ENCODE measurements at places on chromosomes 16 and 17.

- DNase-seq, result peak; percentile 62
These were observed 25.0 kb downstream of the HOXB1 start for GRCh38 chr17:48505788-48506187.

- DNase-seq, result no peak
These were observed 23.4 kb upstream of the PHKG2 start for GRCh38 chr16:30724641-30725417.

- no peak for DNase-seq
These were observed 28.6 kb downstream of the CLEC16A start for GRCh38 chr16:10972819-10973464.

- DNase-seq, result no peak
These were observed 29.6 kb downstream of the COG4 start for GRCh38 chr16:70493802-70494201.

DNA sequence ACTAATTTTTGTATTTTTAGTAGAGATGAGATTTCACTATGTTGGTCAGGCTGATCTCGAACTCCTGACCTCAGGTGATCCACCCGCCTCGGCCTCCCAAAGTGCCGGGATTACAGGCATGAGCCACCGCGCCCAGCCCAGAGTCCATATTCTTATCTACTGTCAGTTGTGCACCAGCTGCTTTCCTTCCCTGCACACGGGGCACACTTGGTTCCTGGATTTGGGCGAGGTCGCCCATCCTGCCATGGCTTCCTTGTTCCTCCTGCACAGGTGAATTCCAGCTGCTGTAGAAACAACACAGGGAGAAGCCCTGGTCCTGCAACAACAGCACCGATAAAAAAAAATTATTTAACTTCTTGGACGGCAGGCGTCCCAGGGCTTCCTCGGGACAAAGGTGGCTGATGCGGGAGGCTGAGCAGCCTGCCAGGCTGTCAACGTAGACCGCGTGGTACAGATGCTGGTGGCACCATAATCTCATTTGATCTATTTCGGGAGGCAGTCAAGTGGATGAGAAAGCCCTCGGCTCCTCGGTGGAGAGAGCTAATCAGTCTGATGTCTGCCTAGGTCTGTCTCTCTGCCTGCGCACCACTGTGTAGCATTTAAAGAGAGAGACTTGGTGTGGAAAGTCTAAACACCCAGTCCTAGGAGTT is 19.1 kb downstream of the RGS9 start:
- no peak for DNase-seq

GRCh38 chr17:69567130-69567529 is 152.6 kb downstream of the MAP2K6 start:
- no peak for DNase-seq

GRCh38 chr16:78002915-78003538 is 19.3 kb upstream of the CLEC3A start:
- peak; percentile 83 for DNase-seq

DNA sequence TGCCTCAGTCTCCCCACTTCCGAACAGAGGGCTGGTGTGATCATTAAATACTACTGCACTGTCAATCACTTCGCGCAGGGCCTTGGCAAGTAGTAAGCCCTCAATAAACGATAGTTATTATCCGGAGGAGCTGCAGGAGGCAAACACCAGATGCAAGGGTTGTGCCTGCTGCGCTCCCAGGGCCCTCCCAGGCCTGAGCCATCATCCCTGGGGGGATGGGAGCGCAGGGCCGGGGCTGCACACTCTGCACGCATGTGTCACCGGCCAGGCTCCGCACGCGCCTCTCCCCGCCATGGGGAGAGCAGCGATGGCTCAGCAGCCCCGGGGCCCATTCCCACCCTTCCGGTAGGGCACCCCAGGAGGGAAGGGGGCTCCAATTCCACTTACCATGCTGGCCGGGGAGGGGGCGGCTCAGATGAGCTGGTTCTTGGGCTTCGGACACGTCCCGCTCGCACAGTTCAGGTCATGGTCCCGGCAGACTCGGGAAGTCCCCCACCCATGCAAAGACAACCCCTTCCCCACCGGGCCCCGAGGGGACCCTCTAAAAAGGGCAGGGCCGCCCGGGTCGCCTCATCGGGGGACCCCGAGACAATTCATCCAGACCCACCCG is 681 bp downstream of the XPO6 start:
- peak; percentile 69 for DNase-seq

- DNase-seq, result no peak
These were observed 351.7 kb downstream of the FOXL1 start for GRCh38 chr16:86930001-86930400.

GRCh38 chr17:42456223-42457106 is 2.2 kb upstream of the ATP6V0A1 start:
- DNase-seq, result no peak

- no peak for DNase-seq
These were observed 27.8 kb downstream of the BAHCC1 start for GRCh38 chr17:81422776-81423697.

GRCh38 chr17:56172517-56172982 is 19.3 kb downstream of the ANKFN1 start:
- DNase-seq, result no peak

DNA sequence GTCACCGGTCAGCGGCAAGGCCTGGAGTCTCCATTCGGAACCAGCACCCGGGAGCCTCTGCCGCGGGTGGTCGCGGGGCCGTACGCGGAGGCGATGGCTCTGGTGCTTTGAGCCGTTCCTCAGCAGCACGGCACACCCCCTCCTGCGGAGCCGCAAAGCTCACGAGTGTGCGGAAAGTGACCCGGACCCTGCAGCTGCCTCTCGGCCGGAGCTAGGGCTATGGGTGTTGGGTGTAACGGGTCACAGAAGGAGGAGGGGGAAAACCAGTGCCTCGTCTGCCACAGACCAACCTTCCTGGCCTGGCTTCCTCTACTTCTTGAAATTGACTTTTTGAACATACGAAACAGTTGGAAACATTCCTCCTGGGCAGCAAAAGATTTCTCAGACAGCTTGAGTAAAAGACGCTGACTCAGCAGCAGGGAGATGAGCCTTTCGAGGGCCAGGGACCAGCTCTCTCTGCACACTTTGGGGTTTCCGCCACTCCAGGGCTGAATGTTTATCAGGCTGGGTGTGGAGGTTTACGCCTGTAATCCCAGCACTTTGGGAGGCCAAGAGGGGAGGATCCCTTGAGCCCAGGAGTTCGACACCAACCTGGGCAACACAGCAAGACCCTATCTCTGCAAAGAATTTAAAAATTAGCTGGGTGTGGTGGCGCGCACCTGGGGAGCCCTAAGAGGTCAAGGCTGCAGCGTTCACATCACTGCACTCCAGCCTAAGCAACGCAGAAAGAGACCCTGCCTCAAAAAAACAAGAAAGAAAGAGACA is 26.4 kb upstream of the PITPNA start:
- no peak for DNase-seq

DNA sequence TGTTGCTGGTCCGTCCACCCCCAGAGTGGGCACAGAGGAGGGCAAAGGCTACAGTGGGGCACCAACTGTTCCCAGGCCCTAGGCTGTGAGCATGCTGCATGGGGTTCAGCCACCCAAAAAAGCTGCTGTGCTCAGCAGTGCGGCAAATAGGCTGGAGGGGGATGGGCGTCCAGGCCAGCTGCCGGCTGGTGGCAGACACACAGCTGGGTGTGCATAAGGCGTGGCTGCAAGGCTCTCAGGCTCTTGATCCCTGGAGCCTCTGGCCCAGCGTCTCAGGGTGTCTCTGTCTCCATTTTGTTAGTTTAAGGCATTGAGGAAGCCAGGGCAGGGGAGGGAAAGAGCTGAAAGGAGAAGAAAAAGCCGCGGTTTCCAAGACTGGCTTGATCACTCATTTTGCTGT is 8.8 kb downstream of the RPL19 start:
- no peak for DNase-seq

- DNase-seq, result no peak
These were observed 43.1 kb downstream of the PIK3R5 start for GRCh38 chr17:8922451-8922850.

- no peak for DNase-seq
These were observed 103.8 kb downstream of the ANKFN1 start for GRCh38 chr17:56257075-56257474.

GRCh38 chr17:62892870-62893338 is 73.1 kb upstream of the TANC2 start:
- DNase-seq, result no peak

GRCh38 chr17:37025847-37026530 is 77.2 kb downstream of the AATF start:
- peak; percentile 19 for DNase-seq

DNA sequence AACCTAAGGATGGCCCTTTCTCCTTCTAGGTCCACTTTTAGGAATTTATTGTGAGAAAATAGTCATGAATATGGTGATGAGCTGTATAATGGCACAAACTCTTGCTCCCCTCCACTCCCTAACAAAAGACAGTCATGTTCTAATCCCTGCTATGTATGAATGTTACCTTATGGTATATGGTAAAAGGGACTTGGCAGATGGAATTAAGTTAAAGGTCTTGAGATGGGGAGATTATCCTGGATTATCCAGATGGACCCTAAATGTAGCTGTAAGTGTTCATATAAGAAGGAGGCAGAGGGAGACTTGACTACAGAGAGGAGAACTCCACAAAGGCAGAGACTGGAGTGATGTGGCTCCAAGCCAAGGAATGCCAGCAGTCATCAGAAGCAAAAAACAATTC is 296.1 kb downstream of the SOX9 start:
- no peak for DNase-seq

DNA sequence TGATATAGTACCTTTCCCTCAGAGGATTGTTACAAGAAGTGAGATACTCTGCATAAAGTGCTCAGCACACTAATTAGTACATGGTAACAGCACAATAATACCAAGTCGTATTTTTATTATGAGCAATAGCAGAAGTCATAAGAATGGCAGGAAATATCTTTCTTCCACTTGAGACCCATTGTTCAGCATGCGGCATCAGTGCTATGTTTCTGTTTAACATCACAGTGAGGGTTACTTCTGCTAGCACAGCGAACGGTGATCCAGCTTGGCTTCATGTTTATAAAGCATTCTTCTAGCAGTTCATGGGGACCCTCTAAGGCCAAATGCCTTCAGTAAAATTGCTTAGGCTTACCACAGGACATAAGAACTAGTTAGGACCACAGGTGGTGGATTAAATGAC is 83.1 kb downstream of the MYO1D start:
- DNase-seq, result no peak

- peak; percentile 95 for DNase-seq
These were observed 13.5 kb downstream of the SPATA32 start for GRCh38 chr17:45248132-45248957.

GRCh38 chr16:73614131-73614530 is 566.2 kb upstream of the ZFHX3 start:
- no peak for DNase-seq

- no peak for DNase-seq
These were observed 3.8 kb downstream of the UBE2O start for GRCh38 chr17:76449126-76449525.

GRCh38 chr17:903691-904481 is 75.7 kb downstream of the NXN start:
- no peak for DNase-seq

DNA sequence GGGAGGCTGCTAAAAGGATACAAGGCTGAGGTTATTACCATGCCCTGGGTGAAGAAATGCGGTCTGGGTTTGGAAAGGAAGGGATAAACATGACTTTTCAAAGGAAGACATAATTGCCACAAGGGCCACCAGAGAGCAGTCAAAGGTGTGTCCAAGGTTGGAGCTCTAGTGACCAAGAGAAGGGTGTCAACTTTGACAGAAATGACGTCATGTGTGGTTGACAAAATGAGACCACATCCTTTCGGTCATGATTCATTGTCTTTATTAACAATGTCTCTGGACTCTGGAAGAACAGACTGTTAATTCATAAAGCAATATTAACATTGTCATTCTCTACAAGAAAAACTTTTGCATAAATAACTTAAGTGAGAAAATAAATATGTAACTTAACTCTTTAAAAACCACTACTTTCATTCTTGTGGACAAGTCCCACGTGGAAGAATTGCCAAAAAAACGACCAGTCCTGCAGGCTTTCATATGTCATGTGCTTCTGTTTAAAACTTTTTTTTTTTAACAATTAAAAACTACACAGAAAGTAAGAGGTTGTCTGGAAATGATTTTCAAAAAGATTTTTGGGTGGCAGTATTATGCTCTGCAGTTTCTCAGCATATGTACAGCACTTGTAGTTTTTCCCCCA is 5.0 kb downstream of the SOST start:
- DNase-seq, result no peak

- no peak for DNase-seq
These were observed 9.5 kb downstream of the RNF213 start for GRCh38 chr17:80270104-80270503.

- DNase-seq, result no peak
These were observed 53.6 kb downstream of the TEX2 start for GRCh38 chr17:64209356-64209941.

DNA sequence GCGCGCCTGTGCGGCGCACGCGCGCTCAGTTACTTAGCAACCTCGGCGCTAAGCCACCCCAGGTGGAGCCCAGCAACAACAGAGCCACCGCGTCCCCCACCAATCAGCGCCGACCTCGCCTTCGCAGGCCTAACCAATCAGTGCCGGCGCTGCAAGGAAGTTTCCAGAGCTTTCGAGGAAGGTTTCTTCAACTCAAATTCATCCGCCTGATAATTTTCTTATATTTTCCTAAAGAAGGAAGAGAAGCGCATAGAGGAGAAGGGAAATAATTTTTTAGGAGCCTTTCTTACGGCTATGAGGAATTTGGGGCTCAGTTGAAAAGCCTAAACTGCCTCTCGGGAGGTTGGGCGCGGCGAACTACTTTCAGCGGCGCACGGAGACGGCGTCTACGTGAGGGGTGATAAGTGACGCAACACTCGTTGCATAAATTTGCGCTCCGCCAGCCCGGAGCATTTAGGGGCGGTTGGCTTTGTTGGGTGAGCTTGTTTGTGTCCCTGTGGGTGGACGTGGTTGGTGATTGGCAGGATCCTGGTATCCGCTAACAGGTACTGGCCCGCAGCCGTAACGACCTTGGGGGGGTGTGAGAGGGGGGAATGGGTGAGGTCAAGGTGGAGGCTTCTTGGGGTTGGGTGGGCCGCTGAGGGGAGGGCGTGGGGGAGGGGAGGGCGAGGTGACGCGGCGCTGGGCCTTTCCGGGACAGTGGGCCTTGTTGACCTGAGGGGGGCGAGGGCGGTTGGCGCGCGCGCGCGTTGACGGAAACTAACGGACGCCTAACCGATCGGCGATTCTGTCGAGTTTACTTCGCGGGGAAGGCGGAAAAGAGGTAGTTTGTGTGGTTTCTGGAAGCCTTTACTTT is at the start of gene UBB:
TSS of gene UBB (plus strand) at position 452 of the 856 bp plus-strand sequence. CDS start 817 bp downstream, outside the sequence.
- DNase-seq, result peak; percentile 93

DNA sequence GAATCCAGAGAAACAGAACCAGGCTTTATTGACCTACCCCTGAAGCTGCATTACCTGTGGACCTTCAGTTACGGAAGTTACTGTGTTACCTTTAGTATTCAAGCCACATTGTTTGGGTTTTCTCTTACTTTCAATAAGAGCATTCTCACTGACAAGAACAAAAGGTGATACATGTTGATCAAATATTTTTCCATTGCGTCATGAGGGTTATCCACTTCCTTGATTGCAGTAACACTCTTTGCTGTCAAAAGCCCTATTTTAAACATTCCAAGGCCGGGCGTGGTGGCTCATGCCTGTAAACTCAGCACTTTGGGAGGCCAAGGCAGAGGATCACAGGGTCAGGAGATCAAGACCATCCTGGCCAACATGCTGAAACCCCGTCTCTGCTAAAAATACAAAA is 28.6 kb upstream of the PAFAH1B1 start:
- no peak for DNase-seq

GRCh38 chr16:87822108-87822970 is 47.0 kb downstream of the SLC7A5 start:
- no peak for DNase-seq

Data from CD4-positive, CD25-positive, alpha-beta regulatory T cell (primary cell).